ENCODE measurements at places on chromosomes 12 and 14.
A peak's percentile ranks its signal among the peaks of the same experiment; 100 is the strongest.

GRCh38 chr12:24754690-24755638 lies 193.9 kb downstream of the BCAT1 start:
- no peak for DNase-seq

- peak; percentile 12 for DNase-seq
Measured at GRCh38 chr12:27807063-27807703, 27.1 kb upstream of the MANSC4 start.

DNA sequence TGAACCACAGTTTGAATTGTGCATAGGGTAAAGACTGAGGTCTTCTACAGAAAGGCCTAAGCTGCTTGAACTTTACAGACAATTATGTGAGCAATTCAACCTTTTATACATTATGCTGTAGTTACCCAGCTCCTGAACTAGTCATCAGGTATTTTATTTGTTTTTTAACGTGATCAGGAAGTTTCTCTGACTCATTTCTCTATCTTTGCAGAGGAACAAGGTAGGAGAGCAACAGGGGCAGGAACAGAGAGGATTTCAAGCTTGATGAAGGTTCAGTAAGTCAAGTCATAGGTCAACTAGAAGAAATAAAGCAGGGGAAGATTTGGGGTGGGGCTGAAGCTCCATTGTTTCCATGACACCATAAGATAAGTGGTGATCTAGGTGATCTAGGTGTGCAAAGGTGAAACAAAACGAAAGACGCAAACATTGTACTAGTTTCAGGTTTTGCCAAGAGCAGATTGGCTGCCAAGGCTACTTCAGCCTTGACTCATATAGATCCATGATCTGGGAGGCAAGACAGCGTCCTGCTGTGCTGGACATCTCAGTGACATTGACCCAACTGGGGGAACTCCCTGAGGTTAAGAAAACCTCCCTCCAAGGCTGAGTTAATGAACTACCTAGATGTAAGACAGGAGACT lies 198.1 kb downstream of the DAD1 start:
- DNase-seq, result no peak

GRCh38 chr14:21525571-21525961 lies 580 bp downstream of the SALL2 start:
- no peak for DNase-seq

GRCh38 chr12:12018454-12018853 lies 52.3 kb upstream of the BCL2L14 start:
- DNase-seq, result no peak

- no peak for DNase-seq
Measured at GRCh38 chr14:106185837-106186233, 659.5 kb downstream of the TMEM121 start.

DNA sequence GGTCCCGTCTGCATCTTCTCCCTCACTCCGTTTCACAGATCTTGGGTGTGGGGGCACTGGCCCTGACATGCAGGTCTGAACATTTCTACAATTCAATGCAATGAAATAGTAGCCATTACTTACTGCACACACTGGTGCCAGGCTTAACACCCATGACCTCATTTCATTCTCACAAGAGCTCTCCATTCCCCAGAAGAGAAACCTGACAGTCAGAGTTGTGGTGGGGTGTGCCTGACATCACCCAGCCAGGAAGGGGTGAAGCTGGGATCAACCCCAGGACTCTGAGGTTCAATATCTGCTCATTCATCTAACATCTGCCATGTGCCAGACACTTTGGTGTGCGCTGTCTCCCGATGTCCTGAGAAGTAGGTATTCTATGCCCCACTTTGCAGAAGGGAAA lies 34.7 kb downstream of the MVK start:
- no peak for DNase-seq

DNA sequence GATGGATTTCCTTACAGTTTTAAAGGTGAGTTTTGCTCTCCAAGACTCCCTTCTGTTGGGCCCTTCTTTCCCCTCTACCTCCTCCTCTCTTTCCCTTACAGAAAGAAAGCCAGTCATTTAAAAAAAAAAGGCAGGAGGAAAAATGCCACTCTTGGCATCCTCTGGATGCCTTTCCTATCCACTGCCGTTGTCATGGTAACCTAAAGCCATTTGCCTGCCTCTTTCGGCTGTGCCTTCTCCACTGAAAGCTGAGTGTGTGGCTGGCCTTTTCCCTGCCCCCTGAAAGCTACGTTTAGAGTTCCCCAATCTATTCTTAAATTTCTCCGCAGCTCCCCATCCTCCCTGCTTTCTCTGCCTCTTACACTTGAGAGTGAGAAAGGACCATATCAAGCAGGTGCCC lies 67.1 kb downstream of the TUNAR start:
- DNase-seq, result no peak

DNA sequence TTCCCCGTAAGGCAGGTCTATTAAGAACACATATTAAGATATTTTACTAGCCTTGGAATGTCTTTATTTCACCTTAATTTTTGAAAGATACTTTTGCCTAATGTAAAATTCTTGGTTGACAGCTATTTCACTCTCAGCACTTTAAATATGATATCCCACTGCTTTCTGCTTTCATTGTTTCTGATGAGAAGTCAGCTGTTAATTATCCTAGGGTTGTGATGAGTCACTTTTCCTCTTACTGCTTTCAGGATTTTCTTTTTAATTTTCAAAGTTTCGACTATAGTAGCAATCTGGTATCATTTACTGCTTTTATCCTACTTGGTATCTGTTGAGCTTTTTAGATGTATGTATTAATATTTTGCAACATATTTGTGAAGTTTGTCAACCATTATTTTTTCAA lies 578.9 kb upstream of the ATP2B1 start:
- DNase-seq, result no peak

GRCh38 chr14:62777510-62777909 lies 267.7 kb downstream of the KCNH5 start:
- no peak for DNase-seq

DNA sequence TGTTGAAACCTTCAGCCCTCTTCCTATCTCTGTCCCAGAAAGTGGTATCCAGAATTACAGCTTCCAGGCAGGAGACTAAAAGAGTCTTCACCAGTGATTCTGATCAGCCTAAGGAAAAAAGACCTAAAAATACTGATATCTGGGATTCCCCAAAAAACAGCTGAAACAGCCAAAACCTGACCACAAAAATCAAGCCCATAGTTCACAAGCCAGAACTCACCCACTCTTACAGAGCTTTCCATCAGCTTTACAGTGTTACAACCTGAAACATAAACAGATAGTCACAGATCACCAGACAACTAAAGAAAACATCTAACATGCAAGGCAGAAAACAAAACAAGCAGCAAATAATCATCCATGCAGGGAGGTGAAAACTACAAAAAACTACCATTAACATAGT lies 26.0 kb upstream of the TSPAN8 start:
- no peak for DNase-seq

GRCh38 chr12:53755893-53756292 lies 4.1 kb upstream of the CISTR start:
- DNase-seq, result no peak

DNA sequence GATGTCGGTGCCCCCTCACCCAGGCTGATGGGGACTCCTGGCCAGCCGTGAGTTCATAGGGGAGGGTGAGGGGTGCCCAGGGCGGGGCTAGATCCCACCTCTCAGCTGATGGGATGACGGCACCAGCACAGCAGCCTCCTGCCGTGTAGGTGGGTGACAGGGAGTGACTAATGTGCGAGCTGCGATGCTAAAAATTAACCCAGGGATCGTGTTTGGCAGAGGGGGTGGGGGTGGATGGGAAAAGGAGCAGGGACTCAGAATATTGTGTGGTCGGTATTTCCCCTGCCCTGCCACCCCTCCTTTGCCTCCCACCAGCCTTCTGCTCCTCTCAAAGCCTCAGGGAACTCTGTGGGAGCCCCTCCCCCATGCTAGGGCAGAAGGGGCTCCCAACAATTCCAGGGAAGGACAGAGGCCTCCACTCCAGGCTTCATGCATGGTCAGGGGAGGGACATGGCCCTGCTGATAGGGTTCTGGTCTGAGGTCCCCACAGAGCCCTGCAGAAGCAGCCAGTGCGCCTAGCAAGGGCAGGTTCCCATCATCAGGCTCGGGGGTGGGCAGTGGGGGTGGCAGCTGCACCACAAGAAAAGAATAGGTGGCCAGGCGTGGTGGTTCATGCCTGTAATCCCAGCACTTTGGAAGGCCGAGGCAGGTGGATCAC lies 12.5 kb downstream of the TAMALIN start:
- no peak for DNase-seq

DNA sequence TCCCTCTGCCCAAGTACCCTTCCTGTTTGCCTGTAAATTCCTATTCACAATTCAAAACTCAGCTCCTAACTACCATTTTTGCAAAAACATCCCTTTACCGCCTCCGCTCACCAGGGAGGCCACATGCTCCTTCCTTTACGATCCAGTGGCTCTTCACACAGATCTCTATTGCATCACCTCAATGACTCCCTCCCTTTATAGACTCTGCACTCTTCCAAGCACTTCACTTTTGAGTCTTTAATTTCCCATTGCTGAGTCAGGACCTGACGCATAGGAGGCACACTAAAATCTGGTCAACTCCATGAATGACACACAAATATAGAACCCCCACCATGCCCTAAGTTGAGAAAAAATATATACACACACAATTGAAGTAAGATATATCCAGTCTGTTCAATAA lies 45.9 kb downstream of the PPP1R13B start:
- no peak for DNase-seq

- no peak for DNase-seq
Measured at GRCh38 chr12:13570005-13570694, 373.6 kb downstream of the EMP1 start.

DNA sequence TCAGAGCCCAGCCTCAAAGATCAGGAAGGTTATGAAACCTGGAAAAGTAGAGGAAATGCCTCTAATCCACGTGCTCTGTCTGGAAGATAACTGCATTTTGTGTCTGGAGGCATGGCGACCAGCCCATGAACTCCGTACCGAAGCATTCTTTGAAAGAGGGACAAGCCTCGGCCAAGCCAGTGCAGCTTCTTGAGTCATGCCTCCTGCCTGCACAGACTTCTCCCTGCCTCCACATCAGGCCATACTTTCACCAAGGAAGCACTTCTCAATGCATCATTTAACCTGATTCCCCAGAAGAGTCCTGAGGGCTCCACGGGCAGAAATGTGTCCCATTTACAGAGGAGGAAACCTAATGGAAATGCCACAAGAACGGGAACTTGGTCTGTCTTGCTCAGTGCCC lies 3.4 kb downstream of the ACTN1 start:
- no peak for DNase-seq

GRCh38 chr12:128784030-128784760 lies 39.6 kb downstream of the SLC15A4 start:
- no peak for DNase-seq

DNA sequence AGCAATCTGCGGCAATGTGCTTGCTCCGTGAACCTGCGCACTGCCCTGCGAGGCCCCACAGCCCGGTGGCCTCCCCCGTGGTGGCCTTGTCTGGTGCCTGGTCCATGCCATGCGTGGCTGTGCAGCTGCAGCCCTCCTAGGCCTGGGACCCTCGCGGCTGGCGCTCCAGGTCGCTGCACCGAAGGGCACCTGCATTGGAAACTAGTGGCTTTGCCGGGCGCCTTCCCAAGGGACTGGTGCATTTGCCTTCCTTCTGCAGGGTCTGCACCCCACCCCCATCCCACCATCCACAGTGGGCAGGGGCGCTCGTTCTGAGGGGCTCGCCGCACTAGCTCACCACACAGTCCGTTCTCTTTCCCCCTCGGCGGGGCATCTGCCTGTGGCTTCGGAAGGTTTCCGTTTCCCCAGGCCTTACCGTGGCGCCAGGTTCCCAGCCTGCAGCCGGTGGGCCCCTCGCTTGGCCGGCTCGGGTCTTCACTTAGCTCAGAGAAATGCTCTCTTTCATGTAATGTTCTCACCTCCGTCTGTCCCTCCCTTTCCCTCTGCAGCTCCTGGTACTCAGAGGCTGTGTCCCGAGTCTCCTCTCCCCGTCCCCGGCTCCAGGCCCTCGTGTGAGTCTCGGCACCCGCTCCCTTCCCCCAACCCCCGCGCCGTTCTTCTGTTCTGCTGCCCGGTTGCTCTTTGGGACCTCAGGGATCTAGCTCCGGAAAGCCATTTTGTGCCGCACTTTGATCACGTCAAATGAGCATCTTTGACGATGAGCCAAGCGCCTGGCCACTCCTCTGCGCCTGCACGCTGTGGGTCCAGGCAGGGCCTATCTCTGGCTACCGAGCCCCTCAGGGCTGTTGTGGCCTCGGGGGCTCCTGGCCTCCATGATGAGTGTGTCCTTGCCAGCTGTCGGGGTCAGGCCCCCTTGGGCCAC lies 31.9 kb downstream of the JAG2 start:
- no peak for DNase-seq

GRCh38 chr12:131177599-131177998 lies 223.9 kb downstream of the ADGRD1 start:
- no peak for DNase-seq

DNA sequence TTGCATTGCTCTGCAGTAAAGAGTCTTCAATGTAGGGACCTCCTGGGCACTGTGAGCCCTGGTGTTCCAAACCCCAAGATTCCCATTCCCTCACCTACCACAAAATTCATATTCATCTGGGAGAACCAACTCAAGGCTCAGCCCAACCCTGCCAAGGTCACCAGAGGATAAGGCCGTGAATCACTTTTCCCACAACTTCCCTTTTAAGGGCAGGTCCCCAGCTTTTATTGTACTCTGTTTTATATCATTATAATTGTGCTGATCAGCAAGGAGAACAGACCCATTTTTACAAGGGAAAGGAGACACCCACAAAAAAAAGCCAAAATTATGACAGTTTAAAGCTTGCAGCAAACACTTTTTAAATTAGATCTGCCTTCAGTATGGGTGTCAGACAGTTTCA lies 363.0 kb upstream of the FKBP4 start:
- DNase-seq, result no peak

DNA sequence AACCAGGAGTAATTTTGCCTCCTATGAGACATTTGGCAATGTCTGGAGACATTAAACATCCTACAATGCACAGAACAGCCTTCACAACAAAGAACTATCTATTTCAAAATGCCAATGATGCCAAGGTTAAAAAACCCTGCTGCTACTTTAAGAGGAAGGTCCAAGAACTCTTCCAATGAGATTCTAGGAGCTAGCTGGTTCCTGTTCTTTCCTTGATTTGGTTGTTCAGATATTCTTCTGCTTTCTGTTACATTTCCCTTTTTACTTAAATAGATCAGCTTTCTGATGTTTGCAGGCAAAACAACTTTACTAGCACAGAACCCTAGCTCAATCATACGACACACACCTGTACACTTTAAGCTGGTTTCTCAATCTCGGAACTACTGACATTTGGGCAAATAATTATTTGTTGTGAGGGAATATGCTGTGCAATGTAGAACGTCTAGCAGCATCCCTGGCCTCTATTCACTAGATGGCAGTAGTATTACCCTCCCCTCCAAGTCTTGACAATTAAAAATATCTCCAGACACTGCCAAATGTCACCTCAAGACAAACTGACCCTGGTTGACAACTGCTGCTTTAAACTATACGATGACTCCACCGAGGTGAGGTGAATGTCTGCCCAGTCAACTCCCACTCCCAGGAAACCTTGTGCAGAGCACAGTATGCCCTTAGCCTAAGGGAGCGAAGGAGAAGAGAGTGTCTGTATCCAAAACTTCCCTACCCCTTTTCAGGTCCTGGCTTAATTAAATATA lies 4.4 kb downstream of the BLTP3B start:
- no peak for DNase-seq

- no peak for DNase-seq
Measured at GRCh38 chr14:49545716-49546115, 40.5 kb downstream of the RPS29 start.

GRCh38 chr14:69519204-69520100 lies 34.9 kb downstream of the PLEKHD1 start:
- no peak for DNase-seq

GRCh38 chr14:102528431-102529170 lies 19.0 kb upstream of the ANKRD9 start:
- DNase-seq, result no peak

- DNase-seq, result no peak
Measured at GRCh38 chr12:120540445-120540844, 6.3 kb downstream of the RNF10 start.

All from T-helper 22 cell (primary cell).